NB4 (cell line): ENCODE measurements at places on chromosomes 5 and 9.

- no peak for DNase-seq
These were observed 732 bp upstream of the SMIM15 start for GRCh38 chr5:61162832-61163567.

DNA sequence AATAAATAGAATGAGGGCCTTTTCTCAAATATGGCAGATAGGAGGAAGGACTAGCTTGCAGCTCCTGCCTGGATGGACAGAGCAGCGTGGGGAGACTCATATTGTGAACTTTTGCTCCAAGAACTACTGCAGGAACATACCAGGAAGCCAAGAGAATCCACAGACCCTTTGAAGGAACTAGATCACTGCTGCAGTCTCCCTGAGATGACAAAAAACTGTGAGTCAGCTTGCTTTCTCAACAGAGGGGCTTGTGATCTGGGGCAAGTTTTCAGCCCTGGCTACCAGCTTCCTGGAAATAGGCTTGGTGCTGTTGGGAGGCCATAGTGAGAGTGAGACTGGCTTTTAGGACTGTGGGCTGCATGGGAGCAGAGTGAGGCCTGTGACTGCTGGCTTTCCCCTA lies 170.6 kb upstream of the TRIM32 start:
- no peak for DNase-seq

- no peak for DNase-seq
These were observed 6.0 kb downstream of the KIAA1191 start for GRCh38 chr5:176355400-176356178.

GRCh38 chr9:20722221-20722620 lies 38.2 kb downstream of the FOCAD start:
- DNase-seq: peak; percentile 32

- no peak for DNase-seq
These were observed 164.5 kb downstream of the SPATA31D1 start for GRCh38 chr9:82153032-82153431.

GRCh38 chr9:113425072-113425471 lies 14.5 kb downstream of the C9orf43 start:
- no peak for DNase-seq

DNA sequence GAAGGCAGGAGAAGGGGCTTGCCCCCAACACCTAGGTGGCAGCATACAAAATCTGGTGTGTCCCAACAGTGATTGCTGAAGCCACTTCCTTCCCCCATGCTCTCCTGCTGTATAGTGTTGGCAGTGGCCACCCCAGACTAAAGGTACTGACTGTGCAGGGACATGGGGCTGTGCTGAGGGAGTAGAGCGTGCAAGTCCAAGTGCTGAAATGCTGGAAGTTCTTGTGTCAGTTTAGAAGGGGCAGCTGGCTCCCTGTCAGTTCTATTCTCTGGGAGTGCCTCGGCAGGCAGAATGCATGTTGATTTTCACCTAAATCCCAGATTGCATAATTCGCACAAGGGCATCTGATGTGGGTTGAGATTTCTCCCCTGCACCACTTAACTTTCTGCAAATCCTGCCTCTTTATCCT lies 68.6 kb downstream of the GDNF start:
- no peak for DNase-seq

DNA sequence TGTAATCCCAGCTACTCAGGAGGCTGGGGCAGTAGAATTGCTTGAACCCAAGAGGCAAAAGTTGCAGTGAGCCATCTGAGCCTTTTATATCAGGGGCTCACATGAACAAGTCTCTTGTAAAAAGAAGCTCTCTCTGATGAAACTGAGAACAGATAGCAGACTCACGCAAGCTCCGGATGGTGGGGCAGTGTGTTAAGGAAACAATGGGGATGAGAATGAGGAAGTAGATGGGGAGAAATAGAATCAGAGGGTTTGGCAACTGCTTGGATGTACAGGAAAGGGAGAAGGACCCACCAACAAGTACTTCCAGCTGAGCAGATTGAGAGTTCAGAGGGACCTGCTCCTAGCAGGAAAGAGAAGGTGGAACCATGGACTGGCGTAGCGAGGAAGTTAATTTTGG lies 18.6 kb downstream of the TMEM252 start:
- peak; percentile 62 for DNase-seq
